MM.1S (cell line): ENCODE measurements at places on chromosomes 16 and 17.

GRCh38 chr16:27474041-27474440, 72.1 kb downstream of the IL21R start:
- no peak for DNase-seq

- peak; percentile 53 for DNase-seq
Measured at GRCh38 chr17:73232587-73233373, 28.9 kb downstream of the CPSF4L start.

GRCh38 chr16:89495121-89495520, 4.8 kb upstream of the ANKRD11 start:
- no peak for DNase-seq

GRCh38 chr16:85798283-85798776, 1.0 kb downstream of the EMC8 start:
- DNase-seq: no peak

DNA sequence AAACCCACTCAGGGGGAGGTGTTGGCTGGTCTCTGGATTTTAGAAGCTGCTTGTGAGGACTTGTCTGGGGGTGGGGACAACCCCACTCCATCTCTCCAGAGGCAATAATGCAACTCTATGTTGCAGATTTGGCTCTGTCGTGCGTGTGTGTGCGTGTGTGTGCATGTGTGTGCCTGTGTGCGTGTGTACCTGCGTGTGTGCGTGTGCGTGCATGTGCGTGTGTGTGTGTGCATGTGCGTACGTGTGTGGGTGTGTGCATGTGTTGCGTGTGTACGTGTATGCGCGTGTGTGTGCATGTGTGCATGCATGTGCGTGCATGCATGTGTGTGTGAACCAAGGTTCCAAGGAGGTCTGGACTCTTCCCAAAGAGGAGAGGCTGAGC, 120.4 kb upstream of the LHX1 start:
- DNase-seq: no peak

DNA sequence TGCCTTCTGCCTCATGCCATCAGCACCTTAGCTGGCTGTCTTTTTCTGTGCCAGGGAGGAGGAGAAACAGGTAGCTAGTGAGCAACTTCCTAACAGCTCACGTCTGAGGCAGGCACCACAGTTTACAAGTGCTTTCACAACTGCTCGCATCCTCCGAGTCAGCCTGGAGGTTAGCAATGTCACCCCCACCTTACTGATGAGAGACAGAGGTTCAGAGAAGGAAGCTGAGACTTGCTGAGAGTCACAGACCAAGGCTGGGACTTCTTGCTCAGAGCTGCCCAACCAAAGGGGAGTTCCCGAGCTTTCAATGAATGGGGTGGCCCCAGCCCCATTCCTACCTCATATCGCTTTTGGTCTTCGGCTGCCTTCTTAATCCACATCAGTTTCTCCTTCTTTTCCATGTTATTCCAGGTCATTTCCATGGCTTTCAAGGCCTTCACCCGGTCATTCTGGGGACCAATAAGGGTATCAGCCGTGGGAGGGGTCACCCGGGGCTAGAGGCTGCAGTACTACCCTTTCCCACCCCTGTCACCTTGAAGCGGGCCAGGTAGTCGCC, 9.6 kb downstream of the UBTF start:
- no peak for DNase-seq

DNA sequence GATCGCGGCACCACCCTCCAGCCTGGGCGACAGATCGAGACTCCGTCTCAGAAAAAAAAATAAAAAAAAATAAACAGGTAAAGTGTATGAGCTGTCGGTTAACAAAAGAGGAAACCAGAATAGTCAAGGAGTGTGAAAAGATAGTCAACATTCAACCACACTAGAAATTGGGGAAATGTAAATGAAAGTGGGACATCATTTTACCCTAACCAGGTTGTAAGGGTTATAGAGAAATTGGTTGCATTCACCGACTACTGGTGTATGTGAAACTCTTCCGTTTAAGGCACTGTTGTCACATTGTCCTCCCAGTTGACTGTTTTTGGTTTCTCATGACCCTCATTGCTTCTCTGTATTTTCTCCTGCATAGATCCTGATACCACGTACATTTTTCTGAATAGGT, 62.8 kb downstream of the RABEP1 start:
- no peak for DNase-seq

GRCh38 chr16:83305092-83305491, 502.7 kb upstream of the HSBP1 start:
- DNase-seq: no peak

GRCh38 chr16:35200662-35201061, 1741.2 kb downstream of the TP53TG3F start:
- DNase-seq: no peak

GRCh38 chr16:27405546-27406451, 3.8 kb downstream of the IL21R start:
- DNase-seq: no peak

DNA sequence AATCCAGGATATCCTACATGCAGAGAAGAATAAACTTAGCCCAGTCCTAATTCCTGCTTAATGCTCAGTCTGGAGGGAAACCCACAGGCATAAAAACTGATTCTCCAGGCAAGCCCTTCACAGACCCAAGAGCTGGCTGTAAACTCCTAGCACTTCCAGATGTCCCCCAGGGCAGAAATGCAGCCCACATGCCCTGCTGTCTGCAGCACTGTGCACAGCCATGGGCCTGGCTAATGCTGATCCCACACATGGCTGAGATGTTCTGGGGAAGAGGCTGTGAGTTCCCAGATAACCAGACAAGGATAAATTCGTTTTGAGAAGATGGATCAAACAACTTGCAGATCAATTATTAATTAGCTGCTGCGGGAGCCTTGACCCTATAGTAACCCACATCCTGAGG, 148.4 kb downstream of the AATF start:
- DNase-seq: no peak

- no peak for DNase-seq
Measured at GRCh38 chr16:72815348-72816318, 232.3 kb downstream of the ZFHX3 start.

DNA sequence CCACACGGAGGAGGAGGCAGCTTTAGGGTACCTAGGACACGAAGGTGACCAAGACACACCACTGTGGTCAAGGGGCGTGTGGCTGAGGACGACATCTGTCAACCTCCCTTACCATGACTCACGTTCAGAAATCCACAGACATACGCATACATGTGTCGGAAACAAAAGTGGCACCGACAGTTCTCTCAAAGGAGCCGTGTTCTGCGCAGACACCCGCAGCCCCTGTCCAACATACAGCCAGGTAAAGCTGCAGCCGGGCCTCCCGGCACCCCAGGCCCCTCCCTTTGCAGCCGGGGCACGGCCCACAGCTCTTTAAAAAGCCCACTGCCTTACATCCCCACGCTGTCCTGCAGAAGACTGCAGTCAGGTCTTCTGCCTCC, 40.5 kb upstream of the KLHDC4 start:
- no peak for DNase-seq

DNA sequence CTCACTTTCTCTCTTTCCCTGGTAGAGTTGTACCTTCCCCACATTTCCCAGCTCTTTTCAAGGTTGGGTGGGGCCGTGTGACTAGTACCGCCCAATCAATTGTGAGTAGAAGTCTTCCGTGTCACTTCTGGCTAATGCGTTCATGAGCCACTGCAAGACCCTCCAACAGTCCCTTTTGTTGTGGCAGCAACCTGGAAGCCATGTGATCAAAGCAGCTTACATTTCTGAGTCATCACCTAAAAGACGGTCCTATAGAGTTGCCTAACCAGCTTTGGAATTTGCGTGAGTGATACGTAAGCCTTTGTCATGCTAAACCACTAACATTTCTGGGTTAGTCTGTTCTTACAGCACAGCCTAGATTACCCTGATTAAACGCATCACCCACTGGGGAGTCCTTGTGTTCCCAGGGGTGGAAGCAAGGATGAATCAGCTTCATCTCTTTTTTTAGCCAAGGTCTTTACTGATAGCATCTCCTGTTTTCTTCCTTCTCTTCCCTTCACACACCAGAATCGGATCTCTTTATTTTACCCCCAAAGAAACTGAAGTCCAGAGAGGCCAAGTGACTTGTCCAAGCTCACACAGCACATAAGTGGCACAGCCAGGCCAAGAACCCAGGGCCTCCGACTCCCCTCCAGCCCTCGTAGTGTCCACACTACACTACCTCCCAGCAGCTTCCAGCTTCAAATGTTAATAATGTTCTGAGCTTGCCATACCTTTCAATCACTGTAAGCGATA, 366.3 kb upstream of the XYLT1 start:
- DNase-seq: no peak

DNA sequence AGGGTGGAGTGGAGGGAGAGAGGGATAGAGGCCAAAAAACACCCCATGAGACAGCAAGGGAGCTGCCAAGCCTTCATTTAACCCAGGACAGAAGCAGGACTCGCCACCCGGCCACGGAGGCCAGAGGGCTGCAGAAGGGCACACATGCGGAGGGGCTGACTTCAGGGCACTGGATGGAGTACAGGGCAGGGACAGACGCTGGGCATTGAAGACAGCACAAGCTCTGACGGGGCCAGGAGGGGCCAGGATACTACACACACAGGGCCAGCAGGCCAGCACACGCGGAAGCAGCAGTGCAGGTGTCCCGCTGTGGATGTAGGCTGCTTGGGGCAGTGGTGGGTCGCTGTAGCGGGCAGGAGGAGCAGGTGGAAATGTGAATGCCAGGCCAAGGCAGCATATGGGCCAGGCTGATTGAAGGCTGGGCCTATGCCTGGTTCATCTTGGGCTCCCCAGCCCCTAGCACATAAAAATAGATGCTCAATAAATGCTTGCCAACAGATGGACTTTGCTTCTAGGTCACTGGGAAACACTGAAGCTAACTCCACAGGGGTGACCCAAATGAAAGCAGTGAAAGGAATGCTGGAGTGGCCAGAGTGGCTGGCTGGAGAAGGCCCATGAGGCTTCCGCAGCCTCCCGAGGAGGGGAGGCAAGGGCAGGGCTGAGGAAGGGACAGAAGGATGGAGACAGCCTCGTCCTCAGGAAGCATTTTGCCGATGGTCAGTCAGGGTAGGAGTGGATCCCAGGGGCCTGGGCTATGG, 61.6 kb downstream of the GNA13 start:
- no peak for DNase-seq

GRCh38 chr16:66660422-66661209, 35.9 kb downstream of the CMTM4 start:
- DNase-seq: no peak

DNA sequence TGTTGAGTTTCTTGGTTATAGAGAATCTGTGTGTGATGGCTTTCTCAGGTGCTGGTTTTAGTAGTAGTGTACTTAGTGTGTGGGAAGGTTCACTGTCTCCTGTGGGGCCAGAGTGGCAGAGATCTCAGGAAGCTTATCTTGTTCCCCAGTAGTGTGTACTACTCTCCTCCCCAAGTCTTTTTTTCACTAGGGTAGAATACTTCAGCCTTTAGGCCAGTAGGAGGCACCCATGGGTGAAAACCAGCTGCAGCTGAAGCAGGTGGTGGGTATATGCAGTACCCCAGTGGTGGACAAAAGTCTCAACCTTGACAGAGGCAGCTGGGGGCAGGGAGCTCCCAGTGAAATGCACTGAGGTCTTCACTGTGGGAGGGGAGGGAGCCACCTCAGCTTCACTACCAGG, 109.9 kb downstream of the PHKB start:
- DNase-seq: no peak

- DNase-seq: no peak
Measured at GRCh38 chr17:18187226-18187625, 3.6 kb downstream of the ALKBH5 start.

GRCh38 chr16:57938484-57938883, 32.4 kb downstream of the CNGB1 start:
- no peak for DNase-seq

GRCh38 chr16:81544700-81545271, 100.2 kb downstream of the CMIP start:
- DNase-seq: no peak

DNA sequence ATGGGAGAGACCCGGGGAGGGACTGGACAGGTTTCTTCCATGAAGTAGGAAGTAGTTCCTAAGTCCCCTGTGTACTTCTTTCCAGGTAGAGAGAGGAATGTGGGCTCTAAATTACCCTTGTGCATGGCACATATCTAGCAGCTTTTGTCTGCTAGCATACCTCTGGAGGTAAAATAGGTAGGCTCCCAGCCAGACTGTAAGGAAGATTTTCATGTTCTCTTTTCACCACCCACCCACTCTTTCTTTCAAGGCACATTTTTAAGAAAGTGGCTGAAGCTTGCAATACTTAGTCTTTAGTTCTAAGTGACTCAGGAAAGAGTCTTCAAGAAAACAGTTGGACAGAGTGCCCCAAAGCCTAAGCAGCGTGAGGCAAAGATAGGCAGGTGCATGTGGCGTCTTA, 9.2 kb downstream of the MINK1 start:
- no peak for DNase-seq

DNA sequence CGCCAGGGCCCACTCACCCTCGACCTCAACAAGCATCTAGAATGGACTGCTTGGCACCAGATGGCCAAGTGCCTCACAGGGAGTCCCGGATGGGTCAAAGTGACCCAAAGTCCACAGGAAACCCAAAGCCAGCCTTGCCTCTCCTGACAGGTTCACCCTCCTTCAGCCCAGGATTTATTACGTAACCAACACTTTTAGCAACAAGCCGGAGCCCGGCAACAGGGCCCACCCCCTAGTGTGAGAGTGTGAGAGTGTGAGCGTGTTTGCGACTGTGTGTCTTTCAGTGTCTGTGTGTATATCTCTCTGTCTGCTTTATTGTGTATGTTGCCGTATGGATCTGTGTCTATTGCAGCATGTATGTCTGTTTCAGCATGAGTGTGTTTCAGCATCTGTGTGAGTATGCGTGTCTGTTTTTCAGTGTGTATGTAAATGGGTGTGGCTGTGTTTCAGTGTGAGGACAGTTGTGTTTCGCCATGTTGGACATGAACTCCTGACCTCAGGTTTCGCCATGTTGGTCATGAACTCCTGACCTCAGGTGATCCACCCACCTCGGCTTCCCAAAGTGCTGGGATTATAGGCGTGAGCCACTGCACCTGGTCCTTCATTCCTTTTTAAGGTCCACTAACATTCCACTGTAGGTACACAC, 13.7 kb upstream of the PEMT start:
- no peak for DNase-seq

DNA sequence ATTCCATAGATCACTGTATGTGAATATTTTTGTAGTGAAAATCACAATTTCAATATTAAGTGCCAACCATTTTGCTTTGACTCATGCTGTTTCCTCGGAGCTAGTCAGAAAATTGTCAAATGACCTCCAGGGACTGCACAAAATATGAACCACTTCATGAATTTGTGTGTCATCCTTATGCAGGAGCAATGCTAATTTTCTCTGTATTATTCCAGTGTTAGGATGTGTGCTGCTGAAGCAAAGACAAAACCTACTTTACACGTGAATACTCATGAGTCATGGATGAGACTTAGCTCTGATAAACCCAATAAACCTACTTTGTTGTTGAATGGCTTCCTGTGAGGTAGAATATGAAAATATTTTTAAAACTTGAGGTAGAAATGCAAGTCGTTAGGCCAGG, 65.2 kb downstream of the SHCBP1 start:
- DNase-seq: no peak

- no peak for DNase-seq
Measured at GRCh38 chr16:12494661-12495060, 309.0 kb downstream of the CPPED1 start.

DNA sequence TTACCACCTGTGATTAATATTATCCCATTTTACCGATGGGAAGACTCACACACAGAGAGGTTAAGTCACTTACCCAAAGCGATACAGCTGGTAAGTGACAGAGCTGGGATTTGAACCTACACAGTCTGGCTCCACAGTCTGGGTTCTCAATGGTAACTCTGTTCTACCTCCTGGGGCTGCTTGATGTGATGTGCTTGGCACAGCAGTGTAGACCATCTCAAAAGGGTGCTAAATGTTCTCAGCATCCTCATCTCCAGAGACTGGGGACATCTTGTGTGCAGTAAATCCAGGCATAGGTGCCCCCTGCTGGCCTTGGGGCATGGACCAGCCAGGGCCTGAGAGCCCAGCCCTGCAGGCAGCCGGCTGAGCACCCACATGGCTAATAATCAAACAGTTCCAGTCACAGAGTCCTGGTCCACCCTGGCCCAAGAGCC, 15.4 kb upstream of the KATNB1 start:
- DNase-seq: peak; percentile 56
